ENCODE measurements at places on chromosomes 4 and X. TPM values are rescaled to one million over a fixed set of nuclear protein-coding genes. Genes with fewer than 3 reads are reported as not detected.

DNA sequence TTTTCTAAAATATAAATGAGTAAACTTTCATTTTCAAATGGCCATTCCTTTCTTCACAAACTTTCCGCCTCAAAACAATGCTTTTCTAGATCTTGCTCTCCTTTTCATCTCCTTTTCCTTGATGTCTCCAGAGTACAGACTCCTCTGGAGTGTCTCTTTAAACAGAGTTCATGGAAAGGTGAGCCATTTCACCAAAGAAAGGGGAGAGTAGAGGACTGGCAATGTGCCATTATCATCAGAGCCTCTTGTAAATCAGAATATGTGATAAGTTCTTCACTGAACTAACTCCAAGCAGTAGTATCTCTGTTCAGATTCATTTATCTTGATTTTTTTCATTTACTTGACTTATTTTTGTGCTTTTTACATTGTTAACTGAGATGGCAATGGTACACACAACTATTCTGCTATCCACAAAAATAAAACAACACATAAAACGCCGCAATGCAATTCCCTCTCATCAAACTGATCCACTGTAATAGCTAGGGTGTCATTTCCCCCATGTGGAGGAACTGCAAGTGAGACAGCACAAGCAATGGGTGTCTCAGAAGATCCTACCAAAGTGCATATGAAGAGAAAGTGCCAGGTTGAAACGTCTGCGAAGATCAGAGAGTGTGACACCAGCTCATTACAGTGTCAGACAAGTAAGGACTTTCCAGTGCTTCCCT, 125.4 kb downstream of the RASL11B start:
- DNase-seq = no peak

DNA sequence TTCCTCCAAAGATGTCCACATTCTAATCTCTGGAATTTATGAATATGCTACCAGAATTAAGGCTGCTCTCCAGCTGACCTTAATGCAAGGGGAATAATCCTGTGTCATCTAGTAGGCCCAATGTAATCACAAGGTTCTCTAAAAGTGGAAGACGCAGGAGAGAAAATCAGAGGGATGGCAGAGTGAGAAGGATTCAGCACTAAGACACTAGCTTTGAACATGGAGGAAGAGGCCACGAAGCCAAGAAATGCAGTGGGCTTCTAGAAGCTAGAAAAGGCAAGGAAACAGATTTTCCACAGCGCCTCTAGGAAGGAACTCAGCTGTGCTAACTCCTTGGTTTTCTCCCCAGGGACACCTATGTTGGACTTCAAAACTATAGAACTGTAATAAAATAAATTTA, 240.7 kb upstream of the TRAM1L1 start:
- no peak for DNase-seq

- DNase-seq = no peak
Measured at GRCh38 chr4:40289366-40290188, 45.6 kb upstream of the CHRNA9 start.

GRCh38 chr4:82761229-82761628, 37.4 kb downstream of the SCD5 start:
- no peak for DNase-seq

GRCh38 chr4:6542951-6543350, 32.0 kb upstream of the MAN2B2 start:
- no peak for DNase-seq

DNA sequence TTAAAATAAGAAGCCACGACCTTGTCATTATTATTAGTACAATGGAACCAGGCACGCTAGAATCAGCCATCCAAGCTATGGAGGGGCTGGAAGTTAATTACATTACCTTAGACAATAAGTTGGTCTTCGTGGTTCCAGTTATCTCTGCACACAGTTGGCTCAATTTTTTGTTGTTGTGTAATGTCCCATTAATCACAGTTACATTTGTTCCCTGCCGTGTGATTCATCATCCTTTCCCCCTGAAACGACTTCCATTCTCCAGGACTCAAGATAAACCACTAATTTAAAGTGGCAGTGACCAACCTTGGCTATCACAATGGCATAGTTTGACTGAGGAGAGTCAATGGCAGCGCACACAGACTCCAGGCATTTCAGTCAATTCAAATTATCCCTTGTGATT, 905.0 kb downstream of the RAB28 start:
- DNase-seq = no peak

- no peak for DNase-seq
Measured at GRCh38 chrX:43892336-43892870, 10.2 kb upstream of the MAOB start.

Gene ATP1B4
- total RNA-seq = not detected

Measured in cerebellum (tissue), 4 donors.